ENCODE measurements at places on chromosomes 7 and 10.

DNA sequence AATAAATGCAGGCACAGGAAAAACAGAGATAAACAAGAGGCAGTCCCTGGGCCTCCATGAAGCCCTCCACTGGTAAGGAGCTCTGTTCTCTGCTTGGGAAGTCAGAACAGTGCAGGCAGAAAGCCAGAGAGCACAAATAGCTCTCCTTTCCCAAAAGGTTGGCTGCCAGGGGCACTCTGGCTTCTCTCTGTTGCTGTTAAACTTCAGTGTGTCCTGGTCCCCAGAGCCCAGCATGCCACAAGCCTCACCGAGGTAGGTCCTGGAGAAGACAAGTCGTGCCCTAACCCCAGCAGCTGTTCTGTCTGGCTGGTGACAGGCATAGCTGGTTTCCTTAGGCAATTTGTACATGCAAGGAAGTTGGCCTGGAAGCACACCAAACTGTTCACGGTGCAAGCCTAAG lies 17.3 kb downstream of the SLC16A12 start:
- DNase-seq, result no peak

DNA sequence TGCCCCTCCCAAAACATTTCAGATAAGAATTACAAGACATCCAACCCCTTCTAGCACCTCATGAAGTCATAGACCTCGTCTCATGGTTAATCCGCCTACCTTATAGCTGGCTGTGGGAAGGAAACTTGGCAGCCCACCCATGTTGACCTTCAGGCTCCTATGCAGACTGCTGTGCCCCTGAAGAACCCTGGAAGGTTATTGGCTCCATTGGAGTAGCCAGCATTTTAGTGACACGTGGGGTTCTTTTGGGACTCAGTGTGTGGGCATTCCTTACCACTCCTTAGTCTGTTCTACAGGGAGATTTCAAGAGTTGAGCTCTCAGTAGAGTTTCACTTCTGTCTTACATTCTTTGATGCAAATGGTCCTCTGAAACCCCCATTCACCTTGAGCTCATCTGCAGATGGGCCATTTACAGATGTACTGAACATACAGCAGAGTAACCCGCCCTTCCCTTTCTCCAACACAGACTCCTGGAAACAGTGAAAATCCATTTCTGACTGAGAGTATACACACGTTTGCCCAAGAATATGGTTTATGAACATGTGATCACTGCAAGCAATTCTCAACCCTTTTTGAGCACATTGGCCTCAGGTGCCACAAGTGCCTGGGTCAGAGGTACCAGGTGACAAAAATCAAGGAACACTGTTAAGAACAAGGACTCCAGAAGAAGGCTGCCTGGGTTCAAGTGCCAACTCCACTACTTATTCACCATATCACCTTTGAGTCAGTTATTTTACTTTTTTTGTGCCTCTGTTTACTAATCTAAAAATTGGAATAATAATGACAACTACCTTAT lies 54.0 kb upstream of the HECW1 start:
- no peak for DNase-seq

- DNase-seq, result no peak
Observed at GRCh38 chr10:104317726-104318299, 20.5 kb downstream of the ITPRIP start.

GRCh38 chr7:81709836-81710235 lies 60.0 kb downstream of the HGF start:
- DNase-seq, result no peak

- DNase-seq, result no peak
Observed at GRCh38 chr10:127090138-127090537, 106.3 kb downstream of the INSYN2A start.

- no peak for DNase-seq
Observed at GRCh38 chr7:106057962-106058927, 53.9 kb downstream of the SYPL1 start.

GRCh38 chr7:51785876-51786275 lies 469.3 kb upstream of the COBL start:
- no peak for DNase-seq

DNA sequence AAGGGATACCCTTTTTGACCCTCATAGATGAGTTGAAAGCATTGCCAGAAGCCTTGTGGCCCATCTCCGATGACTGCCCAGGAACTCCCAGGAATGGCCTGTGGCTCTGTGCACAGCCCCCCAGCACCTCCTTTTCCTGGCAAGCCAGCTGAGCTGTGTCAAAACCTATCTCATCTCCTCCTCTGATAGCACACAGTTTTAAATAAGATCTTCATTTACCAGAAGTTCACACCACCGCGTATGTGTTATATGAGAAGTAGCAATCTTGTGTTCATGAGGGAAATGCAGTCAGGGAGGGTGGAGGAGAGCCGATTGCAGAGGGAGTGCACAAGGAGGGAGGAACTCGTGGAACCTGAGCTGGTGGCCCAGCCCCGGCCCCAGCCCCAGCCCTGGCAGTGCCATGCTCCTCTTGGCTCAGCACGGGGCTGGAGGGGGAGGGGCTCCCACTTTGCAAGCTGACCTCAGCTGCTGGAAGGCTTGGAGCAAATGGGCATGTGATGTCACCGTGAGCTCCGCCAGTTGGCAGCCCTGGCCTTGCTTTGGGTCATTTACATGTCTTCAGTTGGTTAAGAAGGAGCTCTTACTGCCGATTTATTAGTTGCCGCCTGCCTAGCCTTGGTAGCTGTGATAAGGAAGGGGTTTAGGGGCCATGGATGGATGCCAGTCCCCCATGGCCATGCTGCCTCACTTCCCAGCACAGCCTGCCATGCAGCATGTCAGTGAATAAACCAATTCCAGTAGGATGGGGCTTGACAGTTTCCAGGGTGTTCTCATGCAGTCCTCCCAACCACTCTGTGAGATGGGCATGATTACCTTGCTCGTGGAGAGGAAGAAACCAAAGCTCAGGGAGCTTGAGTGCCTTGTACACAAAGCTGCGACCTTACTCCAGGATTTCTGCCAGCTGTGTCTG lies 20.0 kb downstream of the UNC5B start:
- no peak for DNase-seq

DNA sequence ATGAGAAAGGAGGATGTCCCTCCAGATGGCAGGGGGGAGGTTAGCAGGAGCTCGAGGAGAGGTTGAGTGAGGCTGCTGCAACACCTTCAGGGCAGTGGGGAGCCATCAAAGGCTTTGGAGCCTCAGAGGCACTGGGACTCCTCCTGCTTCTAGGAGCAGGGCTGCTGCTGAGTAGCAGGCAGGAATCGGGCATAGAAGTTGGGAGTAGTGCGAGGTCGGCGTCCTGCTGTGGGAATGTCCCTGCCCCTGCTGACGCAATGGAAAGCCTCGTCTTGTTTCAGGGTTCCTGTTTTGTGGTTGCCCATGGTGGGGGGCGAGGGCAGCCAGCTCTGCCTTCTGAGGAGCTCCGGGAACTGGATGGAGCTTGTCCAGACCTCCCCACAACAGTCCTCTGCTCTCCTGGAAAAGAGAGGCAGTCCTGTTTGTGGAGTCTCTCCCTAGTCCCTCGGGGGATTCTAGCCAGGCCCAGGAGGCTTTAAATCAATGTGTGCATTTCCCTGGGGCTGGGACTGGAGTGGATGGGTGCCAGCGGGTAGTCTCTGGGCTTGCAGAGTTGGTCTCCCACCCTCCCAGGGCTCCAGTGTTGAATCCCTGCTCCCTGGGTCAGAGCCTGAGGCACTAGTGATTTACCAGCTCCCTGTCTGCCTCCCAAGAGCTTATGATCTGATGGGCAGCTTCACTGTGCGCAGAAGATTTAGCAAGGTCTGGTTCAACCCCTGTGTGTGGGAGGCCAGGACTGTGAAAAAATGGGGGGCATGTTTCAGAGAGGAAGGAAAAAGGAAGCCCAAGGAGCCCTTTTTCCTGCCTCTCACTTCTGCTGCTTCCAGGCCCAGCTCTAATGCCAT lies 98.7 kb upstream of the PPIF start:
- DNase-seq, result no peak

- DNase-seq, result no peak
Observed at GRCh38 chr10:117138838-117139580, 939 bp upstream of the VAX1 start.

GRCh38 chr7:7169296-7169695 lies 13.0 kb upstream of the C1GALT1 start:
- no peak for DNase-seq

GRCh38 chr7:102000123-102000522 lies 182.7 kb downstream of the CUX1 start:
- no peak for DNase-seq

GRCh38 chr7:156640949-156641485 lies 443 bp downstream of the RNF32 start:
- no peak for DNase-seq

GRCh38 chr7:135170274-135170997 lies at the start of gene CYREN:
TSS of gene CYREN (minus strand) at chr7:135170707. CDS start at chr7:135168922, 1,785 bp downstream.
- peak; percentile 97 for DNase-seq

GRCh38 chr7:101818287-101819071 lies 1.1 kb downstream of the CUX1 start:
- DNase-seq, result no peak

Data from SJSA1 (cell line).